Esophagus squamous epithelium (tissue), 5 donors: ENCODE measurements at places on chromosomes 1 and 21.
A peak's percentile ranks its signal among the peaks of the same experiment; 100 is the strongest.

GRCh38 chr1:205918955-205919746 is 24.1 kb downstream of the SLC26A9 start:
- no peak for DNase-seq
- no peaks in the 10 kb centered on the region for H3K4me1 ChIP-seq
- H3K4me3 ChIP-seq: no peak overlapping the region
- H3K27me3 ChIP-seq: no peaks in the 10 kb centered on the region

DNA sequence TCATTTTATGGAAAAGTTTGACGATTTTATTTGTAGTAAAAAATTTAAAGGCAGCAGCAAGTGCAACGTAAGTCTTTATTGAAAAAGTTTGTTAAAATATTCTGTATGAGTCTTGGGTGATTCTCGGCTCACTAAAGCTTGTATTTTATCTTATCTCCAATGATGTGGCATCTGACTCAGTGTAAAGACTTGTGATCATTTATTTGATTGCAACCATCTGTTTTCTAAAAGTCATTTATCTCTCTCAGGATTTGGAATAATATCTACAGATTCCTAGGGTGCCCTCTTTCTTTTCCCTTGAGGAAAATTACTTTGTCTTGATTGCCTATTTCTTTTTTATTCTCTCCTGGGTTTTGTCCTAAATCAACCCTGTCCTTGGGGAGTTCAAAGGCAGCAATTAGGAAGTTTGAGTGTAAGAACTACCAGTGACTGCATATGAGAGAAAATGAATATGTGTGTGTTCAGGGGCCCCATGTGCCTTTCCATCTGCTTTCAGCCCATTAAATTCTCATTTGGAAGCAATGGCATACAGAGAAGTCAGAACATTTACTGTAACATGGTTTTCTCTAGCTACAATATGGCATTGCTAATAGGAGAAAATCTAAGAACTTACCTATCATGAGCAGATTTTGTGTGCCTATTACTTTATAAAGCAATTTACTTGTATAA is 575.0 kb upstream of the CHRM3 start:
- no peaks in the 10 kb centered on the region for H3K27me3 ChIP-seq
- no peaks in the 10 kb centered on the region for H3K36me3 ChIP-seq
- no peak for DNase-seq
- H3K4me1 ChIP-seq: no peaks in the 10 kb centered on the region
- H3K27ac ChIP-seq: no peak overlapping the region
- no peak overlapping the region for H3K4me3 ChIP-seq

- H3K27ac ChIP-seq: no peak overlapping the region
- no peaks in the 10 kb centered on the region for H3K27me3 ChIP-seq
- H3K4me1 ChIP-seq: no peaks in the 10 kb centered on the region
- no peaks in the 10 kb centered on the region for H3K36me3 ChIP-seq
Observed at GRCh38 chr1:71413441-71414175, 332.8 kb upstream of the ZRANB2 start.

DNA sequence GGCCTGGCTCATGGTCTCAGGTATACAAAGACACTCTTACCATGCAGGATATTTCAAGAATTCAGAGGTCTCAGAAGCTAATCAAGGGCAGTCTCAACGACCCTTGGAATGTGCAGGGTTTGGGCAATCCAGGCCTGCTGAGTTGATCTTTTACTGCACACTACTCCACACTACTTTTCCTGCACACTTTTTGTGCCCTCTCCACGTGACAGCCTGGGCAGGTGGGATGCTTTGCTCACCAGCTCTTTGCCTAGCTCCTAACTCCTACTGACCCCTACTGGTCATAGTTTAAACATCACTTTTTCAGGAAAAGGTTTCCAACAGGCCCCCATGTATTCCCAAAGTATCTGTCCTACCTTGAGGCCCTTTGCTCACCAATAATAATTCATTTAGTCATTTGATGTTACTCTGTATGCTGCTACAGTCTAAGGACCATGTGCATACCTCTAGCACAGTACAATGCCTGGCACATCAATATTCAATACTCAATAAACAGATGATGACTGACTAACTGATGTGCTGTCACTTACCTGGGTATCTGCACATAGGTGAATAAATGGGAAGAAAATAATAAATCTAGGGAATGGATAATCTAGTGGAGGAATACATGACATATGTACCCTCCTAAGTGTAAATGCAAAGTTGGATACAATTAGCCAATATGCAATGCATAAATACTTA is 9.6 kb downstream of the DUSP23 start:
- no peaks in the 10 kb centered on the region for H3K36me3 ChIP-seq
- no peaks in the 10 kb centered on the region for H3K27me3 ChIP-seq
- peaks cover 30% of the 10 kb centered on the region for H3K4me1 ChIP-seq

GRCh38 chr1:56389813-56390212 is 189.6 kb downstream of the PLPP3 start:
- H3K4me1 ChIP-seq: peaks cover 14% of the 10 kb centered on the region
- H3K4me3 ChIP-seq: no peak overlapping the region
- H3K27ac ChIP-seq: no peak overlapping the region
- no peaks in the 10 kb centered on the region for H3K36me3 ChIP-seq

- H3K36me3 ChIP-seq: no peaks in the 10 kb centered on the region
- H3K27me3 ChIP-seq: no peaks in the 10 kb centered on the region
- no peak overlapping the region for H3K27ac ChIP-seq
- no peak for DNase-seq
Observed at GRCh38 chr1:116179964-116180363, 68.8 kb downstream of the MAB21L3 start.

DNA sequence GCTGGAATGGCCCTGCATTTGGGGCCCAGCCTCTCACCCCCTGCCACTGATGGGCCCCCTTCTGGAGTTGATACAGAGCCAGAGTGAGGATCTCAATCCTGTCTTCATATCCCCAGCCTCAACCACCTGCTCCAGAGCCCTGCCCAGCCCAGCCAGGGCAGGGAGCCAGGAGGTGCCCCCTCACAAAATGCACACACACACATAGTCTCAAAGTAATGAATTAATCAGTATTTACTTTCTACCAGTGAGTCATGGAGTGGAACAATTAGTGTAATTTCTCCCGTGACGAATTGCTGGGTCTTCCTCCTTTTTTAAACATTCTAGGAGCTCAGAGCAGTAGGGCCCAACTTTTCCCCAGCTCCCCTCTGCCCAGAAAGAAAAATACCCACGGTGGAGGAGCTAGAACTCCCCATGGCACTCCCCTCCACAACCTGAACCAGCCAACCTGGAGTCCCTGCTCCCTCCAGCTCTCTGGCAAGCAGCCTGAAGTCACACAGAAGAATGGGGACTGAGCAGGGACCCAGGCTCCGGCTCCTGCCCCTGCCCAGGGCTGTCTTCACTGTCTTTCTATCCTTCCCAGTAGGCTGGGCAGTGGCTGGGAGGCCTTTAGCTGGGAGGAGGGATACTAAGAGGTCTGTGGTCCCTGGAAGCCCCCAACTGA is 29.3 kb downstream of the SDC3 start:
- H3K36me3 ChIP-seq: peaks cover 5% of the 10 kb centered on the region
- no peak overlapping the region for H3K4me3 ChIP-seq
- no peaks in the 10 kb centered on the region for H3K27me3 ChIP-seq
- peak overlapping the region; percentile 81 for H3K27ac ChIP-seq

DNA sequence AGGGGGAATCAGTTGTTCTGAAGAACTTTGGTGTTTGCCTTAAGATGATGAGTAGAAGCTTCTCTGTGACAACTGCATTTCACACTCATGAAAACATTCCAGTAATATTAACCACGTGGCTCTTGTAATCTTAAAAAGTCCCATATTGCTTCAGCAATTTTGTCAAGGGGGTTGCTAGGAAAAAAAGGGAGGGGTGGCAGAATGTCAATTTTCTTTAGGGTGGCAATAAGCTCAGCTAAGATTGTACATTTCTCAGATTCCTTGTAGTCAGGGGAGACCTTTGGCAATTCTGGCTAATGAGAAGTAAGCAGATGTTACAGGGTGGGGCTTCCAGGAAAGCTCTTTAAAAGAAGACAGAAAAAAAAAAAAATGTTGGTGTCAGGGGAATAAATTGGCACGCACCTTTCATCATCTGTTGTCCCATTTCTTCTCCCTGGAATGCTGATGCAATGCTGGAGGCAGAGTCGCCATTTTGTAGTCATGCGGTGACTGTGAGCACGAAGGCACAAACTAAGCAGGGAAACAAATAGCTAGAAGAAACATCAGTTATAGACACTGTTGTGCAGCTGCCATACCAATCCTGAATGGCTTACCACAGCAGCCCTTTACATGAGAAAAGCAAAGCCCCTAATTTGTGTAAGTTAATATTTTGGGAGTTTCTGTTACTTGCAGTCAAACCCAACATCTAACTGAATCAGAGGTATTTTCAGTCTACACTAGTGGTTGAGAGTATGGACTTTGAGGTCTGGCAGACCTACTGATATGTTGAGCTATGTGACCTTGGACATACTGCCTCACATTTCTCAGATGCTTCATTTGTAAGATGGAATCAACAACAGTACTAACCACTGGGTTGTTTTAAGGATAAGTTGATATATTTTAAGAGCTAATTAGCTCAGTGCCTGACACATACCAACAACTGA is 56.1 kb upstream of the MRPS6 start:
- H3K4me3 ChIP-seq: no peak overlapping the region
- peaks cover 10% of the 10 kb centered on the region for H3K4me1 ChIP-seq
- H3K27ac ChIP-seq: no peak overlapping the region
- DNase-seq: no peak

- H3K4me3 ChIP-seq: no peak overlapping the region
- H3K4me1 ChIP-seq: peaks cover 11% of the 10 kb centered on the region
- no peaks in the 10 kb centered on the region for H3K27me3 ChIP-seq
- no peak overlapping the region for H3K27ac ChIP-seq
- H3K36me3 ChIP-seq: no peaks in the 10 kb centered on the region
Observed at GRCh38 chr1:212138457-212138856, 102.9 kb downstream of the DTL start.

DNA sequence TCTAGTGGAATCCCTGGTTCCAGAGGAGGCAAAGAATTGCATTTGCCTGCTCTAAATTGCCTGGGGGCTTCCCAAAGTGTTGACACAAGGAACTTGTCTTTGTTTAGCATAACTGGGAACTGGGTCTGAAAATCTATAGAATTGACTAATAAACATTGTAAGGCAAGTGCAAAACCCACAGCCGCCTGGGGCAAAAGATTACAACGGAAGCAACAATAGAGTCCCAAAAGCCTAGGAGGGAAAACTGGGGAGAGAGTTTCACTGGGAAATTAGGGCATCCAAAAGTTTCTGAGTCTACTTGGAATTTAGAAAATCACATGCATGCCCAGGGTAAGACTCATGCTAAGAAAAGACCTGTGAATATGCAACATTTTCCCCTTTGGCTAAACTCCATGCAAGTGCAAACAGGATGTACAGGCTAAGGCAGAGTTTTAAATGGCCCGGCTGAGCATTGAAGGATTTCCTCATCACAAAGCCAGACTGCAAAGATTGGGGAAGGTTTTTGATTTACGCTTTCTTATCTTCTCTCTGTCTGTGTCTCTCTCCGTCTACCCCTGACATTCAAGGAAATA is 725.3 kb upstream of the NCAM2 start:
- no peaks in the 10 kb centered on the region for H3K4me1 ChIP-seq
- H3K36me3 ChIP-seq: no peaks in the 10 kb centered on the region
- no peak for DNase-seq
- no peak overlapping the region for H3K27ac ChIP-seq
- H3K27me3 ChIP-seq: no peaks in the 10 kb centered on the region
- no peak overlapping the region for H3K4me3 ChIP-seq

DNA sequence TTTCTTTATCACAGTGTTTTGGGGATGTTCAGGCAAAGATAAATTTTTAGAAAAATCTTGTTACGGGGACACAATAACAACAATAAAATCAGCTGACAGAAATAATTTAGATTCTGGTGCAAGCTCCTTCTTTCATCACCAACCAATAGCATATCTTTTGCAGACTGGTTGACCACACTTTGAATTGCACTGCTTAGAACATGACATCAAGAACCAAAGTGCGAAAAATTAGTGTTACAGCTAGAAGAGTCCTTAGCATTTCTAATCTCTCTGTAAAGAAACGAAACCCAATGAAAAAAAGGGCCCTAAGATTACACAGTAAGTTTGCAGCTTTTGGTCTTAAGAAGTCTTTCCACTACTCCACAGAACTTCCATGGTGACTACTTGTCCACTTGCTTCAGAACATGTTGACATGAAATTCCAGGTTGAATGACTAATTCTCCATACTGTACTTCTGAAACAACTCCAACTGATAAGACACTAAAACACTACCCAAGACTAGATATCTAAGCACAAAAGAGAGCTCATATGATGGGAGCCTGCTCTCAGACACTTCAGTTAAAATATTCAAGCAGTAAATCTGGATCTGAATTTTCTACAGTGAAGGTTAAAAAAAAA is 31.3 kb downstream of the XKR8 start:
- H3K4me1 ChIP-seq: peaks cover 11% of the 10 kb centered on the region
- H3K4me3 ChIP-seq: no peak overlapping the region
- no peaks in the 10 kb centered on the region for H3K27me3 ChIP-seq
- H3K36me3 ChIP-seq: peaks cover 100% of the 10 kb centered on the region
- no peak overlapping the region for H3K27ac ChIP-seq

DNA sequence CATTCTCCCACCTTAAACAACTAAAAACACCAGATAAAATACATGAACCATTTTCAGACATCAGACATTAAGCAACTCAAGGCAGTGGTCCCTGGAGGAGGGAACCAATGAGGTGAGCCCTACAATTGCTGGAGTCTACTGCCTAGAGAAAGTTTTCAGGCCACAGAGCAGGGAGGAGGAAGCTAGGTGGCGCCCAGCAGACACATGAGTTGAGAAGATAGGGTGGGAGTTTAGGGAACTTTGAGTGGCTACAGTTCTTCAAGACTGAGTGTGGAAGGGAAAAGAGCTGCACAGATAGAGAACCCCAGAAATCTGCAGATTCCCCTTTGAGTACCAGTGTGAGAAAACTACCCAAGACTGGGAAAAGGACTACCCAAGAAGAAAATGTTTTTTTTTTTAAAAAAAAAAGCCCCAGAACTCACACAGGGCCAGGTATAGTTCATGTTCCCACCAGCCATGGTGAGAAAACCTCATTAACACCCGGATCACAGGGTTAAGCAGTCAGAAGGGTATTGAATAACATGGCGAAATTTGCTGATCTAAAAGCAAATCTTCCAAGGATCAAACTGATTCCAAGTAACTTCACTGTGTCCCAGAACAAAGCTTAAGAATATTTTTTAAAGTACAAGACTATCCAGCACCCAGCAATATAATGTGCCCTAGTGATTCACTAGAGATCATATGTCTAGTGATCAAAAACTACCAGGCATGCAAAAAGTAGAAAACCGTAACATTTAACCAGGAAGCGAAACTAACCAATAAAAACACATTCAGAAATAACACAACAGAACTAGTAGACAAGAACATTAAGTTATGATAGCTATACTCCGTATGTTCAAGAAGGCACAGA is 12.0 kb downstream of the ALDH9A1 start:
- peaks cover 97% of the 10 kb centered on the region for H3K36me3 ChIP-seq
- no peaks in the 10 kb centered on the region for H3K27me3 ChIP-seq
- H3K4me3 ChIP-seq: no peak overlapping the region
- H3K27ac ChIP-seq: no peak overlapping the region
- H3K4me1 ChIP-seq: peaks cover 24% of the 10 kb centered on the region

- no peak overlapping the region for H3K27ac ChIP-seq
- DNase-seq: no peak
- no peak overlapping the region for H3K4me3 ChIP-seq
- no peaks in the 10 kb centered on the region for H3K27me3 ChIP-seq
Observed at GRCh38 chr1:52651904-52652303, 18.9 kb downstream of the SHISAL2A start.

GRCh38 chr1:2135441-2135841 is 59.1 kb downstream of the FAAP20 start:
- no peaks in the 10 kb centered on the region for H3K36me3 ChIP-seq
- H3K4me1 ChIP-seq: peaks cover 11% of the 10 kb centered on the region
- H3K27ac ChIP-seq: peak overlapping the region; percentile 46

- no peaks in the 10 kb centered on the region for H3K36me3 ChIP-seq
- H3K4me1 ChIP-seq: no peaks in the 10 kb centered on the region
- no peak overlapping the region for H3K4me3 ChIP-seq
- H3K27me3 ChIP-seq: no peaks in the 10 kb centered on the region
- no peak for DNase-seq
Observed at GRCh38 chr1:44283524-44284173, 70.4 kb downstream of the DMAP1 start.
